ENCODE measurements at places on chromosomes 2 and 18.

GRCh38 chr2:100716581-100716980 is 103.4 kb upstream of the NPAS2 start:
- no peak for DNase-seq

GRCh38 chr2:25371253-25372241 is 29.8 kb upstream of the DNMT3A start:
- no peak for DNase-seq

DNA sequence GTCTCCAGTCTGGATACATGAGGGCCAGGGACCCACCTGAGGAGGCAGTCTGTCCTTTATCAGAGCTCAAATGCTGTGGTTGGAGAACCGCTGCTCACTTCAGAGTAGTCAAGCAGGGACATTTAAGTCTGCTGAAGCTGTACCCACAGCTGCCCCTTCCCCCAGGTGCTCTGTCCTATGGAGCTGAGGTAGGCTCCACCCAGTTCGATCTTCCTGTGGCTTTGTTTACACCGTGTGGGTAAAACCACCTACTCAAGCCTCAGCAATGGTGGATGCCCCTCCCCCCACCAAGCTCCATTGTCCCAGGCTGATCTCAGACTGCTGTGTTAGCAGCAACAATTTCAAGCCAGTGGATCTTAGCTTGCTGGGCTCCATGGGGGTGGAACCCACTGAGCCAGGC is 731.4 kb upstream of the HS6ST1 start:
- no peak for DNase-seq

- DNase-seq = no peak
Measured at GRCh38 chr2:181426672-181427071, 30.5 kb upstream of the ITGA4 start.

GRCh38 chr2:99470957-99471356 is 18.9 kb downstream of the REV1 start:
- DNase-seq = no peak

DNA sequence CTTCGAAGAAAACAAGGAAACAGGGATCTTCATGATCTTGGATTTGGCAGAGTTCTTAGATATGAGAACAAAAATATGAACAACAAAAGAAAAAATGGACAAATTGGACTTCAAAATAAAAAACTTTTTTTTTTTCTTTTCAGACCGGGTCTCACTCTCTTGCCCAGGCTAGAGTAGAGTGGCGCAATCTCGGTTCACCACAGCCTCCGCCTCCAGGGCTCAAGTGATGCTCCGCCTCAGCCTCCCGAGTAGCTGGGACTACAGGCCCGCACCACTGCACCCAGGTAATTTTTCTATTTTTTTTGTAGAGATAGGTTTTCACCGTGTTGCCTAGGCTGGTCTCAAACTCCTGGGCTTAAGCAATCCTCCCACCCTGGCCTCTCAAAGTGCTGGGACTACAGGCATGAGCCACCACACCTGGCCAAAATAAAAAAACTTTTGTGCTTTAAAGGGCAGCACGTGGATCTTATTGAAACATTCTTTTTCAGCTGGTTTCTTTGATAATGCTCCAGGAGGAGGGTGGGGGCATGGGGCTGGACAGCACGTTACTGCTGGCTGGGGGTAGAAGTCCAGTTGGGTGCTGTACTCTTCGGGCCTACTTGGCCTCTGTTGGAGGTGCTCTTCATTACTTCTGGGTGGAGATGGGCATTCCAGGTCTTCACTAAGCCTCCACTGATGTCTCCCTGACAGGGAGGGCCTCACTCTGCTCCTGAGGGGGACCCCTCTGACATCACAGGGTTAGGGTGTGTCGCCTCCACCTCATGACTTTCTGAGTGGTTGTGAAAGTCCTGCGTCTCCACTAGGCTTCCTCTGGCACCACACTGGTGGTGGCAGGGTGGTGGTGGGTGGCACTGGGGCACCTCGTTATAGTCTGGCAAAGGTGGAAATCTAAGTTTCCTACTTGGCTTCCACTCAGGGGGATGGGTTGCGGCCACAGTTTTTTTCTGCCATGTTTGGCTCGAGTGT is 150.5 kb upstream of the XPO1 start:
- no peak for DNase-seq

GRCh38 chr2:8737571-8738175 is 55.8 kb downstream of the ID2 start:
- no peak for DNase-seq

- no peak for DNase-seq
Measured at GRCh38 chr2:230408244-230408842, 7.7 kb upstream of the SP100 start.

DNA sequence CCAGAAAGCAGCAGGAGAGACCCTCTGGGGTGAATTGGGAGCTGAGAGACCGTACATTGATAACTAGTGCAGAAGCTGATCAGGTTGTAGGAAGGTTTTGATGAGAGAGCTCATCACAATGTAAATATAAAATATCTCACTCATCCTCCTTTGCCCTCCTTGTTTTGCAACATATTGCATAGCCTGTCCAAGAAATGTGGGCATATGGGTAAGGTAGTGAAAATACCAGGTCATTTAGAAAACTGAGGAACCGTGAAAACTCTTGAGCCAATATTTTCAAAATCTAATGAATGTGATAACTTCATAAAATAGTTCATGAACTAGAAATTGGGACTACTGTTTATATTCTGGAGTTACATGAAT is 31.4 kb downstream of the C18orf54 start:
- DNase-seq = no peak

GRCh38 chr2:220775856-220776488 is 796.1 kb downstream of the EPHA4 start:
- DNase-seq = no peak

GRCh38 chr2:165933211-165933910 is 20.2 kb downstream of the TTC21B start:
- DNase-seq = no peak

DNA sequence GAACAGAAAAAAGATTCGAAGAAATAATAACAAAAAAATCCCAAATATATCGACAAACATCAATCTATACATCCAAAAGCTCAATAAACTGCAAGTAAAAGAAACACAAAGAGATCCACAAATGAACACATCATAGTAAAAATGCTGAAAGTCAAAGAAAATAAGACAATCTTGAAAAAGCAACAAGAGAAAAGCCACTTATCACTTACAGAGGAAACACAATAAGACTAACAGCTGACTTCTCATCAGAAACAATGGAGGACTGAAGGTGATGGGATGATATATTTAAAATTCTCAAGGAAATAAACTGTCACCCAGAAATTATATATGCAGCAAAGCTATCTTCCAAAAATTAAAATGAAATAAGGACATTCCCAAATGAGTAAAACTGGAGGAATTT is 140.3 kb downstream of the NDUFA10 start:
- DNase-seq = no peak

- DNase-seq = no peak
Measured at GRCh38 chr2:58057707-58058530, 11.3 kb downstream of the VRK2 start.

Measured in HT-29 (cell line).